Stimulated activated naive CD8-positive, alpha-beta T cell treated with anti-CD3 and anti-CD28 coated beads, Interleukin-15, Interleukin-2, amounts not matched to agents 100 U/mL and 50 U/mL, for 24 hours (primary cell): ENCODE measurements at places on chromosomes 11 and 22.

GRCh38 chr11:841981-842369 is 354 bp downstream of the POLR2L start:
- no peak for DNase-seq

DNA sequence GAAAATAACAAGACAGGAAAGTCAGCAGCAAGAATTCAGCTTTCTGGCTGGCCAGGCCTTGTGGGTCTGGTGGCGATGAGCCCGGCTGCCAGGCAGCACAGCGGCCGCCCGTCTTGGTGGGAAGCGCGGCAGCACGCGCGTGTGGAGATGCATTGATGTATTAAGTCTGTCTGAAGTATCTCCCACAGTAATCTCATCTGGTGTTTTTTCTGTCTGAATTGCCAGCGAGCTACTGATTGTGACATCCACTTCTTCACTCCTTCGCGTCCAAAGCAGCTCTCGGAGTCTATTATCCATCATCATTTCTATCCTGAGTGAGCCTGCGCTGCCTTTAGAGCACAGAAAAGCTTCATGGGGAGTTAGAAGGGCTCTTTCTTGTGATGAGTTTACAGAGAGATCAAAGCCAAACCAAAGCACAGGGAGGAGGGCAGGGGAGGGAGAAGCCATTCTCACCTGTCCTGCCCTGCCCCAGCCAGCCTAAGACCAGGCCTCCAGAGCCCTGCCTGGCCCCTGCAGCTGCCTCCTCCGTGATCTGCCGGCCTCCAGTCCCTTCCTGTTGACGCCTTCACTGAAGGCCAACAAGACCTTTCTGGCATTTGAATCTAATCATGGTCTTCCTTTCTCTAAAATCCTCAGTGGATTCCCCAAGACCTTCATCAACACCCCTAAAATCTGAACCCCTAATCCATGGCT is 1419.0 kb downstream of the TBC1D22A start:
- DNase-seq, result no peak

DNA sequence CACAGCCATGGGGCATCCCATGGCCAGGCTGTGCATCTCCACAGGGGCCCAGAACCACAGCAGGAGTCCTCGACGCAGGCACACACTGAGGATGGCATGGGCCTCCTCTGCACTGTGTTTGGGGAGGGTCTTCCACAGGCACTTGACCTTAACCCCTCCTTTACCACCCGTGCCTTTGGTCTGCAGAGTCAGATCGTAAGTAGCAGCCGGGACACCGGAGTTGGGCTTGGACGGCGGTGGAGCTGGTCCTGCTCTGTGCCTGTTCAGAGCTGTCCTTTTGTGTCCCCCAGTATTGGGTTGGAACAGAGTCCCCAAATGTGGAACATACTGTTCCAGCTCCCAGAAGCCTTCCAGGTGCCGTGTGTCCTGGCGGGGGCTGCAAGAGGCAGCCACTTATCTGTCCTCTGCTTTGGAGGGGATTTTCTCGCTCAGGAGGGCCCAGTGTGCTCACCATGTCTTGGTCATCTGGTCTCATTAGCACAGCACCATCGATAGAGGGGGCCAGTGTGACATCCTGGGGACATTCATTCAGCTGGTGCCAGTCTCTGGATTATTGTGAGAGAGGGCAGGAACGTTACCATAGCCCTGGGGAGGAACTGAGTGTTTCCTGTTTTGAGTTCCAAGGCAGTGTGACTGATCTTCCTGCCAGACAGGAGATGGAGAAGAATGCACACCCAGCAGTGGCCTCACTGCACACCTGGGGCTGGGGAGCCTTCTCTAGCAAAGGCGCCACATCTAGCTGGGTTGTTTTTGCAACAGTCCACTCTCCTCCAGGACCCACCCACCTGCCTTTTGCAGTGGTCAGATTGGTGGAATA is 12.4 kb downstream of the CRELD2 start:
- peak; percentile 68 for DNase-seq

- no peak for DNase-seq
Measured at GRCh38 chr11:110031171-110031570, 62.0 kb upstream of the ZC3H12C start.

DNA sequence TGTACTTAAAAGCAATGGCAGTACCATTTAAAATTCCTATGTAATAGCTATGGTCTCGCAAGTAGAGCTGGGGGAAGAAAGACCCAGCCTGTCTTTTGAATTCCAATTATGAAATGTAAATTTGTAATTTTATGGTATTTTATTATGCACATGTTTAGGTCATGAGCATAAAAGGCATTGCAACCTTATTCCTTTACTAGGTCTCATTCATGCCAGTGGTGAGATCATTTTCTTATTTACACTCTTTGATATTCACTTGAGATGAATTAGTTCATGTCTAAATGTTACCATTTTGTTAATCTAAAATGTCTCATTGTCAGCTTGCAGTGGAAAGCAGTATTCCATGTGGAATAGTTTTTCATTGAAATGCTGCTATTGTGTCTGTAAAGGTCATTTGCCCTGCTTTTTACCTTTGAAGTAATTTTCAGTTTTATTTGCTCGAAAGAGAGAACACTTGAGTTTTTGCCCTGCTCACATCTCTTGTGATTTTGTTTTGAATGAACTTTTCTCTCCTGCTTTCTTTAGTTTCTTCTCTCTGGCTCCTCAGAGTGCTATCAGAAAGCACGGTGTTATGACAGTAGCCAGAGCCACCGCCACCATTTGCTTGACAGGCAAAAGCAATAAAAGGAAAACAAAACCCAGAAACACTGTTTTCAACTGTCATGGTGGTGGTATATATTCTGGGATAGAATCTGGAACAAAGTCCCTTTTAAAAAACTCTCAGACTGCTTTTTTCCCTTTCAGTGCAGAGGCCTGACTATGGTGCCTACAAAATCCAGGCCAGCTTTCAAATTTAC is 37.2 kb upstream of the RAG2 start:
- no peak for DNase-seq

- no peak for DNase-seq
Measured at GRCh38 chr22:39171623-39172264, 19.3 kb upstream of the CBX7 start.

- no peak for DNase-seq
Measured at GRCh38 chr11:36385121-36385970, 89.3 kb downstream of the PRR5L start.

DNA sequence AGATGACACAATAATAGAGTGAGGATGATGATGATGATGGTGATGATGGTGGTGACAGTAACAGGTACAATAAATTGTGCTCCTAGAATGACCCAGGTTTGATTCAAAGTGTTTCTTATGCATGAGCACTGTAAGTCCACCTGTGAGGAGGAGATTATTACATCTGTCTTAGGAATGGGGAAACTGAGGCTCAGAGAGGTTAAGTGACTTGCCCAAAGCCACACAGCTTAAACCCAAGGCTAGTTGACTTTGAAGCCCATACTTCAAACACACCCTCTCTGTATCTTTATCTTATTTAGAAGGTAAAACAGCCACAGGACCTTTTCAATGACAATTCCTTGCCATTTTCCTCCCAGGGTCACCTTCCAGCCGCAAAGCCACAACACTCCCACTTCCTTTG is 88.9 kb downstream of the MIAT start:
- DNase-seq, result no peak

DNA sequence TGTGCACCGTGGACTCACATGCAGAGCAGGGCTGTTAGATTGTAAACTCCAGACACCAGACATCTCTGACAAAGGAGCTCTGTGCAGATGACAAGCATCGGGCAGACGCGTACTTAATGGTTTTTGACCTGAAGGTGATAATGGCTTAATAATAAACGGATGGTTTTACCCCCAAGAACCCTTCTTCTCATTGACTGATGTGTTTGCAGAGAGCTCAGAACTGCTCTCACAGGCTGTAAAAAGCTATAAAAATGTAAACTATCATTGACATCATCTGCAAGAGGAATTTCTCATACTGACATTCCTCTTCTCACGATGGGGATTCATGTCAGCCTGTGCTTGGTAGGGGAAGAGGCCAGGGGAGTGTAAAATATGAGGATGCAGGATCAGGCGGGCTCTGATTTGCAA is 8.6 kb upstream of the ARHGAP8 start:
- no peak for DNase-seq

GRCh38 chr11:74020539-74020938 is 11.7 kb upstream of the UCP3 start:
- no peak for DNase-seq

DNA sequence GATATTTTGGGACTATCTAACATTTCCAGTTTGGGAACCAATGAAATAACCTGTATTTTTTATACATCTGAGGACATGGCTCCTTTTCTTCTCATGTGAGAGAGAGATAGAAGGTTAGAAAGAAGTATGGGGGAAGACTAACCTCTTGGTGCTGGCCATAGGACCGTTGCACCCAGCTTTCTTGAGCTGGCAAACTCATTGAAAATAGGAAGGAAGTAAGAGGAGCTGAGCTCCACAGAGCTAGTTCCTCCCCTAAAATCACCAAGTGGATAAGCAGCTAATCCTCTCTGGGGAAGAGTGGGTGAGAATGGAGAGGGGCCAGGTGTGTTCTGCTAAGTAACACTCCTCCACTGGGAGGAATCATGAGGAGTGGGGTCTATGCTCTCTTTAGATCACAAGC is 387.4 kb upstream of the CADM1 start:
- no peak for DNase-seq

GRCh38 chr22:24553597-24554312 is 1.2 kb downstream of the GUCD1 start:
- DNase-seq, result no peak

GRCh38 chr22:19110646-19111045 is 11.6 kb downstream of the DGCR2 start:
- no peak for DNase-seq

DNA sequence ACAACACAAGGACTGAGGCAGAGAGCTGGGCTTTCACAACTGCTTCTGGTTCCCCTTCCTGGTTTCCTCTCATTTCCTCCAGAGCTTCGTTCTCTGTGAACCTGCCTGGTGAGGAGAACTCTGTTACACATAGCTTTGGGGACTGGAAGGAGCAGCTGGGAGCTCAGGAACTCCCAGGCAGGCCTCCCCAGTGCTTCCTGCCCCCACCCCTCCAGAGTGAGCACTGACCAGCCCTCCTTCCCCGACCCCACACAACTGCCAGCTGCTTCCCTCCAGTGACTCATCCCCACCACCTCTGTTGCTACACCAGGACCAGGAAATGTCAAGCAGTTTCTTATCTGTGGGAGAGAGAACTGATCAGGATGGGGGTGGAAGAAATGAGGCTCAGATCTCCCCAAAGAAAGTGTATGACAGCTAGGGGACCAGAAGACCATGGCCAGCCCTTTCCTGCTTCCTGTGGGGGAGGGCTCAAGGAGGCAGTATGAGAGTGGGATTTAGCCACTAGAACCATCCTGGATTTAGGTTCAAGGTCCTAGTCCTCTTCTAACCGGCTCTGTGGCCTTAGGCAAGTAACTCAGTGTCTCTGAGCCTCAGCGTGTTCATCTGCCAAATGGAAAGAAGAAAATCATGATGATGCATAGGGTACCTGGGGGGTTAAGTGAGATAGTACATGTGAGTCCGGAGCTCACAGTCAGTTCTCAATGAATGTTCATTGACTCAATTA is 4.5 kb upstream of the TP53I11 start:
- DNase-seq, result peak; percentile 52

DNA sequence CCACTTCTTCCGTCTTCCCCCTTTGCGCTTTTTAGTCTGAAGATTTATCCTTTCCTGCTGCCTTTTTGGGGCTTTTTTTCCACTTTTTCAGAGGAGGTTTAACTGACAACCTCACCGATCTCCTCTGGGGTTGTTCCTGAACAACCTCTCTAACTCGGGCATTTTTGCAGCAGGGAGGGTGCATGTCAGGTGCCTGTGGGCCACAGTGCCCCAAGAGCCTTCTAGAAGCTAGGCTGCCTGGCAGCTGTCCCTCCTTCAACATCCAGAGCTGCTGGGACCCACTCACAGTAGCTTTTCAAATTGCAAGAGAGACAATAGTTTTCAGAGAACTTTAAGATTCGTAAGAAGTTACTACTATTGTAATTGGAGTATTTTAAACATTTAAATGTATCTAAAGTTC is 1112.4 kb upstream of the CNTN5 start:
- no peak for DNase-seq

DNA sequence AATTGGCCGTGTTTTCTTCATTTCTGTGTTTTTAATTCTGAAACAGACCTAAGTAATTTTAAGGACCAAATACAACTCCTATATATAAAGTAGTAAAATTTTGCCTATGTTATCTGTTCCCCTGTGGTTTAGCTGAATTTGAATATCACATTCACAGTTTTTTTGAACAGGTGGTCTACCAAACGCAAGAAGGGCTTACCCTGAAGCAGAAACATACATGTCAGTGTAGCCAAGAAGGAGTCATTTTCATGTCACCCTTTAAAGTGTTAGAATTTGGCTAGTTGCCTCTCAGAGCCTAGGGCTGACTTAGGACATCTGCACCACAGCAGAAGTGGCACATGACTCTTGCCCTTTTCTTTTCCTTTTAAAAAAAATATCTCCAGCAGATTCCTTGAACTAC is 34.3 kb downstream of the MYBPC3 start:
- DNase-seq, result no peak

DNA sequence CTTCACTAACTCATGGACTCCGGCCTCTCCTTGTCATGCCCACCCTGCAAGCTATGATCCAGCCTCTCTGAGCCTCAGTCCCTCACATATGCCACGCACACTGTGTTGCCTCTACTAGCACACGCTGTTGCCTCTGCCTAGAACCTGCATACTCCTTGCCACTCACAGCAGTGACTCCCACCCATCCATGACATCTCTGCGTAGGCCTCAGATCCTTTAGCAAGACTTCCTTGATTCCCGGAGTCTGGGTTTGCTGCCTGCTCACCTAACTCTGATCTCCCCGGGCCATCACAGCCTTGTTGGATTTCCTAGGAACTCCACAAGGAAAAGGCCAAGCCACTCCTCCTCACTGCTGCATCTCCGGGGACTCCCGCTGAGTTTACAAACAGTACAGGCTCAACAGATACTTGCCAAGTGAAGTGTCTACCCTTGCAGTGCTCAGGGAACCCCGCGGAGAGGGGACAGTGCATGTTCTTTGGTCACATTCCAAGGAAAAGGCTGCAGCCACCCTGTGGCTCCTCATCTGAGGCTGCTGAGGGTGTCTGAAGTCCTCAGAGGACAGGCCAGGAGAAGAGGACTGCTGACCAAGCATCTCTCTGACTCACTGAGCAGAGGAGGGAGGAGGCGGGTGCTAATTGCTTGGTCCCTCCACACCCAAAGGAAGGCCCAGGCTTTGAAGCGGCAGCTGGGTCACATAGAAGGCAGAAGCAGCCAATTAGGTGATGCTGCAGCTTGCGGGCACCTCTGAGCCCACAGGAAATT is 42.4 kb upstream of the NAV2 start:
- DNase-seq, result no peak
